ENCODE measurements at places on chromosomes 13 and 19. TPM values are rescaled to one million over a fixed set of nuclear protein-coding genes. Genes with fewer than 3 reads are reported as not detected.

Gene MAMSTR
- total RNA-seq, result 0.62 TPM

Gene ICAM5
- 3.3 TPM for total RNA-seq

DNA sequence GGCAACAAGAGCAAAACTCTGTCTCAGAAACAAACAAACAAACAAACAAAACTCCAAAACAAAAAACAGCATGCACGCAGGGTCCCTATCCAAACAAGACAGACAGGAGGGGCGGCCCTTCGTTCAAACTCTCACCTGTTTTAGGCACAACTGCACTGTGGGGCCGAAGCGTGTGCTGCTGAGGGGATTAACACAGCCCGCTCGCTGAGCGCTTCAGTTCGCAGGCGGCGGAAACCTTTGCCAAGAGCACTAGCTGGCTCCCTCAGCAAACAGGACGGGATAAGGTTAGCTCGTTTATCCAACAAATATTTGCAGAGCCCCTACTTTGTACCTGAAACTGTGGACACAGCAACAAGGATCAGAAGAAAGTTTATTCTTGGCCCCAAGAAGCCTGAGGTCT, 1.6 kb upstream of the ADPRHL1 start:
- DNase-seq, result no peak

GRCh38 chr13:73828811-73829210, 305.4 kb downstream of the KLF12 start:
- no peak for DNase-seq

DNA sequence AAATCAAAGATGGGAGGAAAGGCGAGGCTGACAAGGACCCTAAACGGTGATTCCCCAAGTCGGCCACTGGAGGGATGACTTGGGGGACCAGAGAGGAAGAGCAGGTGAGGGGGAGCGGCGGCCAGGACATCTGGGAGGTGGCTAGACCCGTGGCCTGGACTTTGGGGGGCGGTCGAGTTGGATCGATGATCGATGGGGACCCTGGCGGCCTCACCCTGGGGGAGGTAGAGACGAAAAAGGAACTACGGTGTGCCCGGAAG, 7.7 kb upstream of the CIRBP start:
- no peak for DNase-seq

DNA sequence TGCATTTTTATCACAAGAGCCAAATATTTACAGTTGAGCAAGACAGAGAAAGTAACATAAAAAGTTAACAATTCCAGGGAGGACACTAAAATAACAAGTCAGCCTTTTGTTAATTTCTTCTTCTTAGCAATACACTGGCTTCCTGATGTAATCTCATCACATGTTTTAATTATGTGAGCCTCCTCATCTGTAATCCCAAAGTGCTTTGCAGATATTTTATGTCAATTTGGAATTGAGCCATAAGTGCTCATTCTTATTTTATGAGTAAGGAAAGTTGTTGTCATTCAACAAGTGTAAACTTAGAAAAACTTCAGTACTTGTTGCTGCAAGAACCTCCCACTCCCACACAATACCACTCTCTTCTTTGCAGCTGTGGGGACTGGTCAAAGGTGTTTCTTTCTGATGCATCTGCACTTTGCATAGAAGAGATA, 223.6 kb downstream of the GPC6 start:
- DNase-seq, result no peak
